ENCODE measurements at places on chromosomes 4 and X.

DNA sequence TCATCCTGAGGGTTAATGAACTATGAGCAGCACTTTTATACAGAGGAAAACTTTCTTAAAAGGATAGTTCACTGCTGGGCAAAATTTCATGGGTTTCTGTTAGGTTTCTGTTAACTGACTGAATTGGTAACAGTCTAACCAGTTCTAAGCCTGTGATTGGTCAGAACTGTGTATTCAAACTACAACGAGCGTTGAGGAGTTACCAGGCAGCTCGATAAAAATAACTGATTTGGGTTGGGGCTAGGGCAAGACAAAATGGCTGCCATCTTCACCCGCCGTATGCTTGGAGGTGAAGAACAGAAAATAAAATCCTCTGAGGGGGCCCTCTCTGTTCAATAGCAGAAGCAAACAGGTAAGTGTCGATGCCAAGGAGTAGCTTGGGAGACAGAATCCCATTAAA lies 22.0 kb downstream of the FAM133A start:
- DNase-seq = no peak

- DNase-seq = no peak
These were observed 22.7 kb upstream of the TMEM33 start for GRCh38 chr4:41912546-41912945.

GRCh38 chr4:33537527-33537926 lies 2706.8 kb downstream of the ARAP2 start:
- DNase-seq = no peak

- no peak for DNase-seq
These were observed 23.4 kb downstream of the ZFYVE28 start for GRCh38 chr4:2395038-2395437.

DNA sequence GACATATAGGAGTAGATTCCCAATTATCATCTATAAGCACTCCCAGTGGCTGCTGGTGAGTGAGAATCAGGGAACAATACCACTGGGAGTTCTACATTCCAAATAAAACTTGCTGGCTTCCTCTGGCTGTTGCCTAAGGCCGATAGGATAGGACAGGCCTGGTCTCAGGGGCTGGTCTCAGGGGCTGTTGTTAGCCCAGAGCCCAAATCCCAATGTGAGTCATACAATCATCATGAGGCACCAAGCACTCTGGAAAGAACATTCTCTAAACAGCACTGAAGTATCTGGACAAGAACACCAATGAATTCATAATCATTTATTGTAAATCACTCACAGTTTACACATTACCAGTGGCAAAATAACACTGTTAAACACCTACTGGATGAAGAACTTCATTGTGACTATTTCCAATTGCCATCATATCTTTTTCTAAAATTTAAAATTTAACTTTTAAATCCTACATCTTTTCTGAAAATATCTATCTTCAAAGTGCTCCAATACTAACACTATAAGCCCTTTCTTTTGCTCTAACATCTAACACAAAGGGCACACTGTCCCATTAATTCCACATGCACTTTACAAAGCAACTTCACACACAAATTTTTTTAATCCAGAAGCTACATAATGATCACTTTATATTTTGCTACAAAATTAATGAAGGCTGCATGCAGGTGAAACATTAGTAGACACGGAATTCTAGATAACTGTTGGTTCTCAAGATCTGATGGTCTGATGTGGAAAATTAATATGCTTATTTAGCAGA lies 67.6 kb upstream of the TMEM150C start:
- DNase-seq = no peak

DNA sequence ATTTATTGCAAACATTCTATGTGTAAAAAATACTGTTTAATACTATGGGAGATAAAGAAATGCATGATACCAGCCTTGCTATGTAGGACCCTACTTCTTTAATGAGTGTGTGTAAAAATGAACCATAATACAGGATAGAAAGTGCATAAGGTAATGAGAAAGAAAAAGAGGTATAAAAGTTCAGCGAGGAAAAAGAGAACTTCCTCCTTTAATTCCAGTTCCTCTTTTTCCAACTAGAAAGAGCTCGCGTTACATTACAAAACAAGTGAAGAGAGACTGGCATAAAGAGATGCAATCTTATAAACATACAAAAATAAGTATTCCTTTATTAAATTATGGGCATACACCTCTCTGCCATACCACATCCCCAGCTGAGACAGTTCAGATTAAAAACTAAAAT lies 77.4 kb downstream of the ANKRD17 start:
- DNase-seq = no peak

DNA sequence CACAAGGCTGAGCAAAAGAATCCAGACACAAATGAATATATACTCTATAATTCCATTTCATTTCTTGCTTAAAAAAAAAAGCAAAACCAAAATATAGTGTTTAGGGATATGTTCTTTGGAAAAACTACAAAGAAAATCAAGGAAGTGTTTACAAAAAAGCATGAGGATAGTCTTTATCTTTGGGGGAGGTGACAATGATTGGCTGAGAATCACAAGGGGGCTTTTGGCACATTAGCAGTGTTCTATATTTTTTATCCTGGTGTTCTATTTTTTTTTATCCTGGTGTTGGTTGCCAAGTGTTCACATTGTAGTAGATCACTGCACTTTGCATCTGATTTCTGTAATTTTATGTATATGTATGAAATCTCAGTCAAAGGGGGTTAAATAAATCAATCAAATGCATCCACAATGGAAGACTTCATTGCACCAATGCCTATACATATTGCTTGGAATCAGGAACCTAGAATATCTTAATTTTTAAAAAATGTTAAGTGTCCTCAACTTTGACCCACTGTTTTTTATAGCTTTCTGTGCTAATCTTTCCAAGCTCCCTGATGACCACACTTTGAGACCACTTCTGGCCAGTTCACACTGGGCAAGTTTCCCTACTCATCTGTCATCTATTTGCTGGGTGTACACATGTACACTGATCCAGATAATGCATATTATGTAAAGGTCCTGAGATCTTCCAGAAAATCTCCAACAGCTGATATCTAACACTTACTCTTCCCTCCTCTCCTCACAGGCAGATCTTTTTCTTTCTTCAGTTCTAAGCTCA lies 3.7 kb downstream of the TBC1D9 start:
- DNase-seq = no peak

GRCh38 chr4:926538-926937 lies 5.6 kb downstream of the GAK start:
- DNase-seq = no peak

DNA sequence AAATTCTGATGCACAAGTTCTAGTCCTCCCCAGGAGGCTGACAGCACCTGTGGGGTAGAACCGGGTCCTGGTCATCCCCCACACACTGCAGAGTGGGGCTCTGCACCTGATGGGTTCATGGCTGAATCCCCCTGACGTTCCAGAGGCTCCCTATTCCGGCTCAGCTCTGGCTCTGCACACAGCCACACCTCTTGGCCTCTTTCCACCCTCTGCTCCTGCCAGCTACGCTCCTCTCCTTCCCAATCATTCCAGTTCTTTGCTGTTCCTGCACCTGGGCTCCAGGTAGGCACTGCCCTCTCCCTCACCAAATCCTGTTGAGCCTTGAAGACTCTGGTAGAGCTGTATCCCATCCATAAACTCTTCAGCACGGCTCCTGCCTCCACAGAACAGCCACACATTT lies 75.5 kb downstream of the GATB start:
- DNase-seq = no peak

- no peak for DNase-seq
These were observed 29.7 kb downstream of the F9 start for GRCh38 chrX:139560221-139560620.

DNA sequence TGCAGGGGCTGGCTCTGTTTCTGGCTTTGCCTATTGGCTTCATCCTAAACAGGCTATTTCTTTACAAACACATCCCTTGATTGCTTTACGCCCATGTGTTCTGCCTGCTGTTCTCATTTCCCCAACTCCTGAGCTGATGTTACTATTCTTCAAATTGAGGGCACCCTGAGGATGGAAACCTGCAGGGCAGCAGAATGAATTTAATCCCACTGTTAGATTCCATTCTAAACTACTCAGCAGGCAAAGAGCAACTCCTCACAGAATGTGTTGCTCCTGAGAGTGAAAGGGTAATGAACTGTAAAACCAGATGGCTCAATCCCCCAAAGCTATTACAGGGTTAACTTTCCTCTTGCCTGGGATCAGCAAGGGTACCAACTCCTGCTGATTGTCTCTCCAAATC lies 75.7 kb downstream of the ANKRD50 start:
- no peak for DNase-seq

DNA sequence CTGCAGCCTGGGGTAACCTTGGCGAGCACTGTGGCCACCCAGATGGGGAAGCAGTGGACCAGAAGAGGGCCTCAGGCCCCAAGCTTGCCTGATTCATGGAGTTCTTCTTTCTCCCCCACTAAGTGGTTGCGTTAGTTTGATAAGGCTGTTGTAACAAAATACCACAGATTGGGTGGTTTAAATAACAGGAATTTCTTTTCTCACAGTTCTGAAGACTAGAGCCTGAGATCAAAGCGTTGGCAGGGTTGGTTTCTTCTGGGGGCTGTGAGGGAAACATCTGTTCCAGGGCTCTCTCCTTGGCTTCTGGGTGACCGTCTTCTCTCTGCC lies 105.7 kb upstream of the GATB start:
- no peak for DNase-seq

DNA sequence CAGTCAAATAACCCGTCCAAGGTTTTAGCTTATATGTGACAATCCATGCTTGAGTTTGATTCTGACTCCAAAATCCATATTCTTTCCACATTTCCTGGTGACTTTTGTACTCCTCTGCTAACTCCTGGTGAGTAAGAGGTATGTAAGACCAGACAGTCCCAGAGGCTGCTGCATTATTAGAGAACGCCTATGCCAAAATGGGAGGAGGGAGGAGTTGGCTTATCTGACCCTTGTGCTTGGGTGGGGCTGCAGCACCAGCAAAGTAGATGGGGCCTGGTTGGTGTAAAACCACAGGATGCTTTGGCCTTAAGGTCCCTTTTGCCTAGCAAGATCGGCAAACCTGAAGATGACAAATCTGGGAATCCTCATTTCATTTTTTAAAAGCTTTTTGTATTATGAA lies 9.1 kb upstream of the RNF212 start:
- DNase-seq = no peak

- no peak for DNase-seq
These were observed 19.7 kb upstream of the CXCL6 start for GRCh38 chr4:73816814-73817213.

- no peak for DNase-seq
These were observed 195.0 kb upstream of the ANK2 start for GRCh38 chr4:112854420-112854819.

- DNase-seq = no peak
These were observed 737.7 kb downstream of the NLGN4X start for GRCh38 chrX:5490786-5491563.

GRCh38 chrX:137427816-137428215 lies 138.1 kb upstream of the ZIC3 start:
- DNase-seq = no peak

GRCh38 chr4:40395166-40395900 lies 60.2 kb downstream of the CHRNA9 start:
- DNase-seq = no peak
